ENCODE measurements at places on chromosomes 3 and 15.

- no peak for DNase-seq
Measured at GRCh38 chr3:129701161-129701560, 94.7 kb upstream of the PLXND1 start.

GRCh38 chr3:186807231-186807630, 949 bp upstream of the RFC4 start:
- DNase-seq: no peak

GRCh38 chr15:99702895-99703602, 30.2 kb downstream of the LYSMD4 start:
- no peak for DNase-seq

- DNase-seq: no peak
Measured at GRCh38 chr3:63051920-63052319, 176.7 kb upstream of the CADPS start.

DNA sequence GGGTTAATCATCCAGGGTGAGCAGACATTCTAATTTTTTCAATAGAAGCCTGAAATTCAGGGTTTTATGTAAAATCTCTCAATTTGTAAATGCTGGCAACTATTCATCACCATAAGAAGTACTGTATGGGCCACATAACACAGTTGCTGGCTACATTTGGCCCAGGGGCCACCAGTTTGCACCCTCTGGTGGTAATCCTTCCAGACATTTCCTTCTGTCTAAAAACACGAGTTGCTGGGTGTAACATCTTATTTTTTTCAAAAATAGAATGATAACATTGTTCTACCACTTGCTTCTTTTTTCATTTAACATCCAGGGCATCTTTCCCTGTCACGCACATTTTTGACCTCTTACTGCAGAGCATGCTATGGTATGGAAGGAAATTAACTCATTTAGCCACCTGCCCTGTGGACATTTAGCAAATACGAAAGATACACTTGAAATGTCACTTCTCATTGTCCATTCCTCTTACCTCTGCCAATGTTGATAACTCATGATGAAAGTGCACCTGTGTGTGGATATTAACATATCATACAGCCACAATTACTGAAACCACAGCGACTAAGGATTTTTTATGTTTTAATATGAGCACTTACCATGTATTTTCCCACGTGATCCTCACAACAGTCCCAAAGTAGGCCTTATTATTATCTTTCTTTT, 117.5 kb upstream of the ARHGEF3 start:
- DNase-seq: no peak

DNA sequence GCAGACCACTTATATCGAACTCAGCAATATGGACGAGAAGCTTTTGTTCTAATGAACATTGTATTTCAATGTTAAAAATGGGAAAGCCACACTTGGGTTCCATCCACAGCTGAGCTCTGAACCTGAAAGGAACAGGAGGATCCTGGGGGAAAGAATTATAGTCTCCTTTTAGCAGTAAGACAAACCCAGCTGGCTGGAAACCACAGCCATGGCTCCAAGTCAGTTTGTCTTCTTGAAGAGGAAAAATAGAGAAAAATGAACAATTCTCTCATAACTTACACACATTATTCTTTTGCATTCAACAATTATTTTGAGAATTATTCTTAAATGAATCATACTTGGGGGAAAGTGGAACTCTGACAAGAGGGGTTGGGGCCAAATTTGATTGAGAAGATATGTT, 149.2 kb upstream of the VEPH1 start:
- no peak for DNase-seq

DNA sequence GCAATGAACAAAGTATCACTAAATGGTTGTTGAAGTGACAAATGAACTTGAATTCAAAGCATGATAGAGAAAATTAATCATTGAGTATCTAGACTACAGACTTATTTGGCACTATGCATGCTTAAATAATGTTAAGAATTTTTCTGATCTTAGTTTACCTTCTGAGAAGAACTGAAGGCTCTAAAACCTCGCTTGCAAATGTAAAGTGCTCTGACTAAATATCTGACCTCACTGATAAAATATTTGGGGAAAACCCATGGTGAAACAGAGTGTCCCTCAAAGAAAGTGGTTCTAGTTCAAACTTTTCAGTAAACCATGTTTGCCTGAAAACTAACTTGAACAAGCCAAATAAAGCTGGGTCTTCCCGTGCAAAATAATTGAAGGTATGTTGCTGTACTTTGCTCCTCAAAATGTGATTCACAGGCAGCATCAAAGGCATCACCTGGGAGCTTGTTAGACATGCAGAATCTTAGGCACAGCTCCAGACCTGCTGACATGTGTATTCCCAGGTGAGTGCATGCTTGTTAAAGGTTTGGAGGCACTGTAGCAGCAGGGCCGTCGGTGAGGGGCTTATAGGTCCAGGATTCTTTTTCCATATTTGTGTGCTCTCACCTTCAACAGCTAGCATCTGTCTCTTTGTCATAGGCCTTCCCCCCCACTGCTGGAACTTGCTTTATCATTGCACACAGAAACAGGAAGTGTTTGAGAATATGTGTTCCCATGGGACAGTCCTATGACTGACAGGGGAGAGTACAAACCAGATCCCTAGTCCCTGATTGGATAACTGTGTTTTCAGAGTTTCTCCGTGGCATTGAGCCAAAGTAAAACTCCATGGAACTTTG, 524.2 kb upstream of the LMCD1 start:
- no peak for DNase-seq

DNA sequence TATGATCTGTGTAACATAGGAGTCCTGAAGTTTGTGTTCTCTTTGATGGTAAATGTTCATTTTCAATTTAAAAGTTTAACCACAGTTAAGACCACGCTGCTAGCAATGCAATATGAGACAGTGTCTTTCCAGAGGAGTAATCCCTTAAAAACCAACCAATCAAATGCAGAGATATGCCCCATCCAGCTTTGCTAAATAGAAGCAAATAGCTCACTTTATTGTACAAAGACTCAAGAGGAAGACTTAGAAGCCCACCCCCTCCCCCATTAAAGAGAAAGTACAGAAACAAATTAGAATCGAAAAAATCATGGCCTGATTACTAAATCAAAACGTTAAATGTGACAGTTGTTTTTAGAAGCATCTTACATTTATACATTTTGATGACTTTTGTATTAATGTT, 2.1 kb upstream of the ANP32A start:
- no peak for DNase-seq

DNA sequence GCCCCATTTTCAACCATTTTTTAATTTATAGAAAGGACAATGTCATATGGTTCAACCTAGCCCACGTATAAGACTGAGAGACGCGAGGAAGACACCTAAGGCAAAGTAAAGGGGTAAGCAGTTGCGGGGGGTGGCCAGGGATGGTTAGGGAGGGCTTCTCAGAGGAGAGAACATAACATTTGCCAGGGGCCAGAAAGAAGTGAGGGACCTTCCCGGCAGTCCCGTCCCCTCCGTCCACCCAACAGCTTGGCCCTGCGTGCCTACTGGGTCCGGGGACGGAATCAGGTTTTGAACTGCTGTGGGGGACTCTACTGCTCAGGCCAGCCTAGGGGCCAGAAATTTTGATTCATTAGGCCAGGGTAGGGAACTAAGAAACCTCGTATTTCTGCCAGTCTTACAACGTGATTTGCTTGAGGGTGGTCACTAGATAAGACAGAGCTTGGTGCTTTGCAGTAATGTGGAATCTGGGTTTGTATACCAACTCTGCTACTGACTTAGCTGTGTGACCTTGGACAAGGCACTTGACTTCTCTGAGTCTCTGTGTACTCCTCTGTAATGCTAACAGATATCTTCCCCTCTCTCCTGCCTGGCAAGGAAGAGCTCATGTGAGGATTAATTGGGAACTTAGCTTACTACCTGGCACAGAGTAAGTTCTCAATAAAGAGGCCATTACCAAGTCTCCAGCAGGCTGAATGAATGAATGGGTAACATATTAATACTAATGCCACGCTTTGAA, 734 bp upstream of the SLC6A20 start:
- DNase-seq: no peak

DNA sequence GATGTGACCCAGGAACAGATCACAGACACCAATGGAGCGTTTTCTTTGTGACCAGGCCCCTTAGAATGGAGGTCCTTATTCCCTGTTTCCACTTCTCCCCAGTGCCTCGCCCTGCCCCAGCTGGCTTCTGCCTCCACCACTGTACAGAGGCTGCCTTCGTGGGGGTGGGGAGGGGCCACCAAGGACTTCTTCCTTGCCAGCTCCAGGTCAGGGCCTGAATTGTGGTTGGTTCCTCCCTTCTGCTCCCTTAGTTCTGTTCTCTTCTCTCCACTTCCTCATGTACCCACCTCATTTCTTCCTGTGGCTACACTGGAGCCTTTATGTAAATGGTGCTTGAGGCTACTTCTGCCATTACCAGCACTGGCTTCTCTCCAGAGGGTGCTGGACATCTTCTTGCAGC, 16.4 kb downstream of the TGM4 start:
- no peak for DNase-seq

DNA sequence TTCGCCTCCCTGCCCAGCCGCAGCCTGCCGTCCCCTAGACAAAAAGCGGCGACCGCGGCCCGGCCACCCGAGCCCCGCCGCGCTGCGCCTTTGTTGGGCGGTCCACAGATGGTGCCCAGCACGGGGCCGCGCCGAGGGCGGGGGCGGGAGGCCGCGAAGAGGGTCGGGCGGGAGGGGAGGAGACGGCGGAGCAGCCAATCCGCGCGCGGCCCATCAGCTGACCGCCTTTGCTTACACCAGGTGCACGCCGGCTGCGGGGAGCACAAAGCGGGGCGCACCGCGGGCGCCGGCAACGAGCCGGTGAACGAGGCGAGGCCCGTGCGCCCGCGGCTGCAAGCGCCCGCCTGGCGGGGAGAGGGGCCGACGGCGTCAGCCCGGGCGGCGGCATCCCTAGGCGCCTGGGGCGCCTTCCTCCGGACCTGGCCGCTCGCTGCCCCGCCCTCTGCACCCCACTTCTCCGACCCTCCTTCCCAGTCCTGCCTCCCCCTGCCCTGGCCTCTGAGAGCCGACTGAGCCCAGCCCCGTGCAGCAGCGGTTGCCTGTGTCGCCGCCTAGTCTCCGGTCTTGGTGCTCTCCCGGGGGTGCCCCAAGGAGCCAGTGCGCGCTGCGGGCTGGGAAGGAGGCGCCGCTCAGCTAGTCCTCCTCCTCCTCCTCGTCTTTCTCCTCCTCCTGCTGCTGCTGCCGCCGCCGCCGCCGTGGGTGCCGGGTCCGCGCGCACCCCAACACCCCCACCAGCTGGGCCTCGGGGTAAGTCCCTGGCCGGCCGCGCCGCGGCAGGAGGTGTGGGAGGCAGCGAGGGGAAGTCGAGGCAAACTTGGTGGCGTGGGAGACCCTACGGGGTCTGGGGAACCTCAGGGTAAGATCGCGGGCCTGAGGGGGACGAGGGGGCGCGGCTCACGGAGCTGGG, at the start of gene LRRN1:
LRRN1 (plus strand) TSS at position 259 of the 907 bp plus-strand sequence. CDS start 45,211 bp downstream, outside the sequence.
- no peak for DNase-seq

- DNase-seq: no peak
Measured at GRCh38 chr3:183959214-183959613, 58.5 kb downstream of the ABCC5 start.

DNA sequence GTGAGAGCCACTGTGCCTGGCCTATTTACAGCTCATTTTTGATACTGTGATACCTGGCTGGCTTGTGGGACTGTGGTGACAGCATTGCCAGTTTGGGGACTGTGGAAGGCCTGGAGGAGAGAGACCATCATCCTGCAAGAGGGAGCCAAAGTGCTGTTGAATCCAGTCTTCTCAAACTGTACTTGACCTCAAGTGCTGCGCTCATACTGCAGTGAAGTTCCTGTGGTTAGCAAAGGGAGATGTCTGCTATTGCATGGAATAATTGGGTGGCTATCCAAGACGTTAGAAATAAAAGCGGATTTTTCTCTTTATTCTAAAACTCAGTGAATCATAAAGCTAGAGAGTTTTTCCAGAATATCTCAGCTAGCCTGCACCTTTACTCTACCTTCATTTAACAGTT, 83.4 kb downstream of the CCK start:
- DNase-seq: no peak

DNA sequence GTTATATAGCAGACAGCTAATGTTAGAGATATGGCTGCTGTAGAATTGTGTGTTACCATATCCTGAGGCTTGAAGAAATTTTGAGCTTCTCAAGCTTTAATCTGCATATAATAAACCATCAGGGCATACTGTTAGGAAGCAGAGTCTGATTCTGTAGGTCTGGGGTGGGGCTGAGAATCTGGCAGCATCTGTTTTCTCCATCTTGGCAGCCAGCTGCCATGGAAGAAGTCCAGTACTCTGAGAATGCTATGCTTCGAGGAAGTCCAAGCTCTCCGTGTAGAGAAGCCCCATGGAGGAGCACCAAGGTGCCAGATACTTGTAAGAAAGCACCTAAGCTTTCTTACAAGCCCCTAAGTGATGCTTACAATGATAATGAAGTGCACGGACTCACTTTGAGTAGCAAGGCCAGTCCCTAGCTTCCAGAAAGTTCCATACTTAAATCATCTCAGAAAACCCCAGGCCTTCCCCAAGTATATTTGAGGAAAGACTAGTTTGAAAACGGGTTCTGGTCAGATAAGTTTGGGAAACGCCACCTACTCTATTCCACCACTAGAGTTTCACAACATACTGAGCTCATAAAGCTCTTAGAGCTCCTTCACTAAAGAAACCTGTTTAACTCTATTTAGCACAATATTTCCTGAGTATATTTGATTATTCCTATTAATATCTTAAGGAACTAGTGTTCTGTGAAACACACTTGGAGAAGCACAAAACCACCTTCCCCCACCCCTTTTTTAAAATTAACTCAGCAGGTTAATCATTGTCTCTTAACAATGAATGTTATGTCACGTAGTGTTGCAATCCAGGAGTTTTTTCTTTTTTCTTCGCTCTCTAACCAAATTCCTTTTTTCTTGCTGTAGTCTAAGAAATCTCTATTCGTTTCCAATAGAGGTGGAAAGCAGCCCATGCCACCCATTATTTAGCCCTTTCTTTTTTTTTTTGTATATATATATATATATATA, 59.9 kb upstream of the RASGRP1 start:
- no peak for DNase-seq

DNA sequence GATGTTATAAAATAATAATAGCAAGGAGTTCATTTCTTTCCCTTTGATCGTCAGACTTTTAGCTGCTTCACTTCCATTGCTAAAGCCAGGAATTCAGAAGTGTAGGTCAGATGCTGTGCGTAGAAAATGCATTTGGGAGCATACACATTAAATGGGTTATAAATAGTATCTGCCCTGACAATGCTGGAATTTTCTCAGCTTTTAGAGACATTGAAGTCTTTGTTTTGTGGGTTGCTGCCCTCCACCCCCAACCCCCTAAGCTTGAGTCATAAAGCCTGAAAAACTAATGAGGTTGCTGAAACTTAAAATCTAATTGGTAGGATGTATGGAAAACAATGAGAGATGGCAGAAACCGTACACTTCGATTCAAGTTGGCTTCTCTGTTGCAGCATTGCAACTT, 81.9 kb downstream of the MITF start:
- no peak for DNase-seq

GRCh38 chr3:178078953-178079352, 457.3 kb upstream of the KCNMB2 start:
- DNase-seq: peak; percentile 29

DNA sequence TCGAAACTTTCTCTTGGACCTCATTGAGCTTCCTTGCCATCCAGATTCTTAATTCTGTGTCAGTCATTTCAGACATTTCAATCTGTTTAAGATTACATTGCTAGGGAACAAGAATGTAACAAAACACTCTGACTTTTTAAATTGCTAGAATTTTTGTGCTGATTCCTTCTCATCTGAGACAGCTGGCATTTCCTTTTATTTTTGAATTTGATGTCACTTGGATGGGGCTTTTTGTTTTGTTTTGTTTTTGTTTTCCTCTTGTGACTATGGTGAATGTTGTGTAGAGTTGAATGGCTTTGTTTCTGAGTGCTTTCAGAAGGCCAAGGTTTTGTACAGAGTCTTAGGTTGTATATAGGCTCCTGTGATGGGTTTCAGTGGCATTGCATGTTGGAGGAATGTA, 1129.3 kb downstream of the NAALADL2 start:
- DNase-seq: peak; percentile 67

GRCh38 chr3:146747051-146747450, 141.9 kb upstream of the PLSCR5 start:
- DNase-seq: no peak

All from GM04503 (cell line).